ENCODE measurements at places on chromosomes 1 and 21.

- DNase-seq, result peak; percentile 49
Measured at GRCh38 chr1:181189691-181190363, 101.3 kb downstream of the IER5 start.

GRCh38 chr1:208030288-208031091 lies 119.6 kb upstream of the CD34 start:
- DNase-seq, result no peak

- DNase-seq, result no peak
Measured at GRCh38 chr1:197965132-197965840, 48.1 kb downstream of the LHX9 start.

DNA sequence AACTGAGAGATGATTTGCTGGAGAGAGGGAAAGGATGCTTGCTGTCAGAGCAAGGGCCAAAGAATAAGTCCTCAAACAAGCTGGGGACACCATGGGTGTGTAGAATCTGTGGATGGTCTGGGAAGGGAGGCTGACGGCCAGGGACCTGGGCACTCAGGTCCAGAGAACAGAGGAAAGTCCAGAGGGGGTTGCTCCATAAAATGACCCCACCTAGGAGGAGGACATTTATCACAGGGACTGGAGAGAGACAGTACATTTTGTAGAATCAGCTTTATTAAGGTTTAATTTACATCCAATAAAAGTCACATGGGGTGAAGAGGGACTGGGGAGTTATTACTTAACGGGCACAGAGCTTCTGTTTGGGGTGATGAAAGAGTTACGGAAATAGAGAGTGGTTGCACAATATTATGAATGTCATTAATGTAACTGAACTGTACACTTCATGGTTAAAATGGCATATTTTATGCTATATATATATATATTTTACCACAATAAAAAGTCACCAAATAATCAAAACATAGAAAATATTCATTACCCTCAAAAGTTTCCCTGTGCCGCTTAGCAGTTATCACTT lies 73.0 kb upstream of the ABCD3 start:
- peak; percentile 72 for DNase-seq

- DNase-seq, result peak; percentile 82
Measured at GRCh38 chr1:48848035-48848434, 71.3 kb upstream of the BEND5 start.

GRCh38 chr1:200896531-200897196 lies 2.0 kb downstream of the INAVA start:
- peak; percentile 36 for DNase-seq

- DNase-seq, result no peak
Measured at GRCh38 chr21:25186273-25186672, 421.0 kb downstream of the MRPL39 start.

DNA sequence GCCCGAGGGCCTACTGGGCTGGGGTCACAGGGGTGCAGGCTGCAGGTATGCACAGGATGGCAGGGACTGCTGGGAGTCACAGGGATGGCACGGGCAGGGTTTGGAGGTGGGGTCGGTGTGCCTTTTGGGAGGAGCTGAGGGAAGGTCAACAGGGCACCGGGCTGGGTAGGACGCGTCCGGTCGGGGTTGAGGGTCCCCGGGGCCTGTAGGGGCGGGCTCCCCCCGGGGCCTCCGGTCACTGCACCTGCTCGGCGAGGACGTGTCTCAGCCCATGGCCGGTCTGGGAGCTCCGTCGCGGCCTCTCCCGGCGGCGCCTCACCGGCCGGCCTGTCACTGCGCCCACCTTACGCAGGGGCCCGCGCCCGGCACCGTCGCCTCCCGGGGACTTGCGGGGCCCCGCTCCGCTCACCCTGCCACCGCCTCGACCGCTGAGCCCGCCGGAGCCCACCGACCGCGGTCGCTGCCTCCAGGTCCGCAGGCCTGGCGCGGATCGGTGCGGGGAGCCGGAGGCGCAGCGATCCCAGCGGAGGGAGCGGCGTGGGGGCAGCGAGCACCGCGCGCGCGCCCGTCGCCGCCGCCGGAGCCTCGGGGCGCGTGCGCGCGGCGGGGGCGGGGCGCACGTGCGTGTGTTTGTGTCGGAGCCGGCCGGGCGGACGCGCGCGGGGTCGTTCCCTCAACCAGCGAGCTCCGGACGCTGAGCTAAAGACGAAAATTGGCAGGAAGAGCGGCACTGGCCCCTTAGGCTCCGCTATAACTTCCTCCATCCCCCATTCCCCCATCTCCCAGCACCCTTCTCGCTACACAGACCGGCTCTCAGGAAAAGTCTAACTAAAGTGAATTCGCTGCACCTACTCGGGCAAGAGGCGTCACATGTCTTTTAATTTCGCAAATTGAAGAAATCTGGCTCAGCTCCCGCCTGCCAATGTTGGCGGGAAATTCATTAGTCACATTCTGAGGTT lies at the start of gene AMIGO1:
TSS of gene AMIGO1 (minus strand) at position 552 of the 959 bp plus-strand sequence. CDS start 815 bp downstream, outside the sequence.
- peak; percentile 37 for DNase-seq

DNA sequence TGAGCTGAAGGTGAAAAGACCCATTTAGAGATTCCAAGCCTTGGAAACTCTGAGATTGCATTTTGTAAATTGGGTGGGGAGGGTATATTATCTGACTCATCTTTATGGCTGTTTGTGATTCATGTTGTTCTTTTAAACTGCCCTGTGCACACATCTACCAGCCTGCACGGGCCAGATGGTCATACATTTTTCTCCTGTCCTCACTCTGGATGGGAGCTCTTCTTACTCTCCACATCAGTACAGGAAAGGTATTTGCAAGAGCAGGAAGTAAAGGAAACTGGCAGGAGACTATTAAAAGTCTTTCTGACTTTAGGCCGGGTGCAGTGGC lies 14.3 kb upstream of the NMNAT2 start:
- DNase-seq, result no peak

GRCh38 chr1:54546651-54547401 lies 1.2 kb upstream of the ACOT11 start:
- peak; percentile 81 for DNase-seq

DNA sequence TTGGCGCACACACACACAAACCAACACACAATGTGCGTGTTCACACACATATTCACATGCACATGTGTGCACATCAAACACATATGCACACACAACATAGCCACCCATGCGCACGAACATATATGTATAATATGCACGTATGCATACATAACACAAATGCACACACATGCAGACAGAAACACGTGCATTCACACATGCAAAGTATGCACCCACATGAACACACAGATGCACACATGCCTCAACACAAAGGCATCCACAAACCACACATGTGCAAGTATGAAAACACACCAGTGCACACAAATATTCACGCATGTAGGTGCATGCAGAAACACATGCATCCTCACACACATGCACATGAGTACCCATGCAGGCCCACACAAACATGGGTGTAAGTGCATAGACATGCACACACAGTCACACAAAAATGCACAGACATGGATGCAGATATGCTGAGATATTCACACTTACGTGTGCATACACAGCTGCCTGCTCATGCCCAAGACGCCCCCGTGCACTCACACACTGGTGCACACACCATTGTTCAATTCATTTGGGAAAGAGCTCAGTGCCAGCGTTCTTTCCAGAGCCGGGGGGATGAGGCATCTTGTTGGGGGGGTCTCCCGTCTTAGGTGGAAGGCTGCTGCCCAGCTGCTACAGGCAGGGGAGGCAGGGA lies 52.7 kb upstream of the ARHGEF16 start:
- DNase-seq, result no peak

GRCh38 chr1:200362421-200362820 lies 47.4 kb downstream of the ZNF281 start:
- DNase-seq, result no peak

GRCh38 chr1:22772014-22772413 lies 61.4 kb downstream of the EPHB2 start:
- DNase-seq, result no peak

GRCh38 chr1:183159960-183160359 lies 26.1 kb upstream of the LAMC2 start:
- no peak for DNase-seq

DNA sequence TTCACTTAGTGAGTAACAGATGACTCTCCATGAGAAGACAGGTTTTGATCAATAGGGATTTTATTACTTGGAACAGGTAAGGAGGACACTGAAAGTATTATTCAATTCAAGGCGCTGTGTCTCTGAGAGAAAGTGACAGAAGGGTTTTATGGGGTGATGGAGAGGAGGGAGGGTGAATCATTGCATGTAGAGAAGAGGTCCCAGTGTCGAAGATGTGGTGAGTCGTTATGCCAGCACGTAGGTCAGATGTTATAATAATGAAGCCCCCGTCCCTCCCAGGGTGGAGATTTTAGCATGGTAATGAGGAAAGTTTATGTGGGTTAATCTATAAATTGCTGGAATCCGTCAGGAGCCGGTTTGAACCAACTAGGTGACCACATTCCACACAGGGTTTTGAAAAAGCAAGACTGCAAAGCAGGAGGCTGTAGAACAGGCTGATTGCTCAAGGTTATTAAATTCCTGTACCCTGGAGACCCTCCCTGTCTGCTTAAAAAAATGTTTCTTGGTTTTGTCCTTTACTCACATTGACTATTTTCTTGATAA lies 586.4 kb upstream of the TMPRSS15 start:
- no peak for DNase-seq

- no peak for DNase-seq
Measured at GRCh38 chr1:246255773-246256172, 251.3 kb downstream of the SMYD3 start.

DNA sequence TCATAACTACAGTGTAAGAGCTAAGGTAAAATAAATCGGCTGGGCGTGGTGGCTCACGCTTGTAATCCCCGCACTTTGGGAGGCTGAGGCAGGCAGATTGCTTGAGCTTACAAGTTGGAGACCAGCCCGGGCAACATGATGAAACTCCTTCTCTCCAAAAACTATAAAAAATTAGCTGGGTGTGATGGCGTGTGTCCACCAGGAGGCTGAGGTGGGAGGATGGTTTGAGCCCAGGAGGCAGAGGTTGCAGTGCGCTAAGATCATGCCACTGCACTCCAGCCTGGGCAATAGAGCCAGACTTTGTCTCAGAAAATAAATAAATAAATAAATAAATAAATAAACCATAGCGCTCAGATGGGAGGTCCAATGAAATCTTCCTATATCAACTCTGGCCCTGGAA lies 16.7 kb upstream of the FAM110D start:
- no peak for DNase-seq

- peak; percentile 7 for DNase-seq
Measured at GRCh38 chr1:198443365-198444233, 96.9 kb downstream of the ATP6V1G3 start.

DNA sequence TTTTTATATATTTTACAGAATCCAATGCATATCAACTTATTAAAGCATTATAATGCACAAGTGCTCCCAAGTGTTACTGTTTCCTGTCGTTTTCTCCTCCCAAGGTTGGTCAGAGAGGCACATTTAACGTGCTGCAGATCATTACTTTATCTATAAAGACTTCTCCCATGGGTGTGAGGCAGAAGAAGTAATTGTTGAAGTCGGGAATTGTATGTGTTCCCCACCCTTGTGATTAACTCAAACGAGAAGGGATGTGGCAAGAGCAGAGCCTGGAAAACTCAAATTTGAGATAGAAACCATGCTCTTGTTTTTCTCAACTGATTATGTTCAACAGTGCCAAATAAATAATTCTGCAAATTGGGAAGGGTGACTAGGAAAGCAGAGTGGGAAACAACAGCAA lies 412.5 kb upstream of the ADAMTS5 start:
- DNase-seq, result no peak

GRCh38 chr1:180028864-180029263 lies 74.3 kb downstream of the CEP350 start:
- peak; percentile 11 for DNase-seq

DNA sequence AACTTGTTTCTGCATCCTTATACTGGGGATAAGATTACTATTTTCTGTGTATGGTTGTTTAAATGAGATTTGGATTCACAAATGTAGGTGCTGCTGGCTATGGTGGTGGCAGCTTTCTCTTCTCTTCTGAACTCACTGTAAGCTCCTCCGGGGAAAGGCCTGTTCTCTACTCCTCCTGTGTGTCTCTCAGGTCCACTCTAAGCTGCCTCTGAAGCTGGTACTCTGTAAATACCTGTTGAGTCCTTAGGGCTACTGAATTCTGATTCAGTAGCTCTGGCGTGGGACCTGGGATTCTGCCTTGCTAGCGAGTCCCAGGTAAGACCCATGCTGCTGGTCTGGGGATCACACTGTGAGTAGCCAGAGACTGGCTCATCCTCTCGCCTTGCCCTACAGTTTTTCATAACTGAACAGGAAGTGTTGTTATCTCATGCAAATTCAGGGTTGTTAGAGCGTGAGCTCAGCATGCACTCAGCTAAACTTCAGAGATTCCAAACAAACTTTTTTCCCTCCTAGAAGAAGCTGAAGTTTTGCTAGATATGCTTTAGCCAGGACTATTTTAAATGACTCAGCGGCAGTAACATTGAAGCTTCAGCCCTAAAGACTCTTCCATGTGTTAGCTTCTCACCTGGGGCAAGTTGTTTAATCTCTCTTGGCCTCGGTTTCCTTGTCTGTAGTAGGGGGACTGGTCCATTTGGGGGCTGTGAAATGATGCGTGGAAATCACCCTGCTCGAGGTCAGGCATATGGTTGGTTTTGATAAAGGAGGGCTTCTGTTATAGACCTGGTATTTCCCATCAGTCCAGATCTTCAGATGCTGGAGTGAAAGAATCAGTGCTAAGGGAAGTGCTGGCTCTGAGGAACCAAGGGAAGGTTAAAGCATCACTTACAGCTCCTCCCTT lies 271.5 kb upstream of the TMEM51 start:
- peak; percentile 10 for DNase-seq

DNA sequence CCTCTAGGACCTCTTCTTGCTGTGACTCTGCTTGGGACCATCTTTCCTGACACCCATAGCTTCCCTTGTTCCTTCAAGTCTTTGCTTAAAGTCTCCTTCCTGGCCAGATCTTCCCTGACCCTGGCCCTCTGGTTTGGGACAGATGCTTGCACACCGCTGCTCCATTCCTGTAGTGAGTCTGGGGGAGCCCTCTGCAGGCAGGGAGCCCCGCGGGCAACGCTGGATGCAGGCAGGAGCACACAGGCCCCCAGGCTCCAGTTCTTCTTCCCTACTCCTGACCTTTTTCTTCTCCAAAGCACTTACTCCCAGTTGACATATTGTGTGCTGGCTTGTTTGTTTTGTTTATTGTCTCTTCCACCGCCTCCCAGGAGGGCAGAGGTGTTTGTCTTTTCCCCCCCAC lies 413.4 kb downstream of the CAMTA1 start:
- no peak for DNase-seq

DNA sequence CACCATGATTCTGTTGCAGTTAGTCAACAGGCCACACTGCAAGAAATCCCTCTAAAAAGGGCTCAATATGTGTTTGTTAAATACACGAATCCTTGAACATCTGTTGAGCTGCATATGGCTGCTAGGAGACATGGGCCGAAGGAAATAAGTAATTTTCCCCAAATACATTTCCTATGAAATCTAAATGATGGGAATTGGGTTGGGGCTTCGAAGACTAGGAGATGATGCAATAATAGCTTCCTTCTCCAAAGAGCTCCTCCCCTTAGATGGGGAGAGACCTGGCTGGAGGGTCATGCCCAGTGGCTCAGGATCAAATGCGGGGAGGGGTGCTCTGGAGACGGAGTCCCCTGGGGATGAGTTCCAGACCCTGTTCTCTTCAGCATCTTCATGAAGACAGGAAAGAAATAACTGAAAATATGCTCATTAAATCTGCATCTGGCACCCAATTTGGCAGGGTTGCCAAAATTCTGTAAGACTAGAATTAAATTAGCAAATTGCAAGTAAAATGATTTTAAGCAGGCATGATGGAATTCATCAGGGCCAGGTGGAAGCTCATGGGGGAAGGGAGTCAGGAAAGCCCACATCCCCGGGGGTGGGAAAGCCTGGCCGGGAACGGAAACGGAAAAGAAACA lies 165.0 kb upstream of the EDN2 start:
- no peak for DNase-seq

- DNase-seq, result no peak
Measured at GRCh38 chr1:41679531-41679930, 195.0 kb upstream of the EDN2 start.
